ENCODE measurements at places on chromosomes 11 and 22.

DNA sequence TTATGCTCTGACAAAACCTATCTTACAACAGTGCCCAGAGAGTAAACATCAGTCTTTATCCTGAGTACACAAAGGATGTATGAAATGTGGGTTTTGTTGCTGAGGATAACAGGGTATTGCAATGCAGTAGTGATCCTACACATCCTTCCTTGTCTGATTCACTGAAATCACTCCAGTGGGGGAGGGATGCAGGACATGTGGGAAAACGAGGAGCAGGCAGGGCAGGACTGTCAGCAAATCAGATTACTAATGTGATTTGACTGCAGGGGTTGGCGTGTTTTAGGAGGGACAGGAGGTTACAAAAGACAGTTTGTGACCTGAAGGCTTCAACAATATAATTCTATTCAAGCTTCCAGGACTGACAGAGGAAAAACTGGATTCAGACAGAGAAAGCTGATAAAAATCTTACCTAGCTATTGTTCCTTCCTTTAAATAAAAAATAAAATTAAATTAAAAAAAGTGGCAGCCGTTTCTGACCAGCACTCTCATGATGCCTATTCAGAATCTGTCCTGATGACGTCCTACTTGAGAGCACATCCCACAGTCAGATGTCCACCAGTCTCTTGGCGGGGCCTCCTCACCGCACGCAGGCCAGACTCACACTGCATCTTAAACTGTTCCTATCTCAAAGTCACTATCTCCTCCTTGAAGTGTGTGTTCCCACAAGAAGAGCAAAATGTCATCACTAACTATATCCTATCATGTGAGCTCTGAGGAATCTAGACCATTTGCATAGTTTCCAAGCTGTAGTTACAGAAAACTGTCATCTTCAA lies 50.6 kb upstream of the MN1 start:
- no peak for DNase-seq

- no peak for DNase-seq
These were observed 15.7 kb downstream of the CAT start for GRCh38 chr11:34454308-34455032.

GRCh38 chr22:47808886-47809620 lies 1046.6 kb downstream of the TBC1D22A start:
- no peak for DNase-seq

DNA sequence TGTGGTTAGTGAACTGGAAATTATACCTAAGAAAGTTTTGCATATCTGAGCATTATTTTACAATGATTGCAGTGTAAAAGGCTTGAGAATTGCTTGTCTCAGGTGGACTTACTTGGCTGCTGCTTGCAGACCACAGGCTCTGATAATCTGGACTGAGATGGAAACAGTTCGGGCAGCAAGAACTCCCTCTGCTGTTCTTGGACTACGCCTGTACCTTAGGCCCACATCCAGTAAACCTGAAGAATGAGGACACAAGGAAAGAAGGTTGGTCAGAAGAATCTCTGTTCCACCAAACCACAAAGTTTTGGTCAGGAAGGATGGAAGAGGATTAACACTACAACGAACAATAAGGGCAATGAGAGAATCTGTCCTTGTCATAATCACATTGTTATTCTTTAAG lies 80.1 kb downstream of the C2CD3 start:
- DNase-seq, result no peak

DNA sequence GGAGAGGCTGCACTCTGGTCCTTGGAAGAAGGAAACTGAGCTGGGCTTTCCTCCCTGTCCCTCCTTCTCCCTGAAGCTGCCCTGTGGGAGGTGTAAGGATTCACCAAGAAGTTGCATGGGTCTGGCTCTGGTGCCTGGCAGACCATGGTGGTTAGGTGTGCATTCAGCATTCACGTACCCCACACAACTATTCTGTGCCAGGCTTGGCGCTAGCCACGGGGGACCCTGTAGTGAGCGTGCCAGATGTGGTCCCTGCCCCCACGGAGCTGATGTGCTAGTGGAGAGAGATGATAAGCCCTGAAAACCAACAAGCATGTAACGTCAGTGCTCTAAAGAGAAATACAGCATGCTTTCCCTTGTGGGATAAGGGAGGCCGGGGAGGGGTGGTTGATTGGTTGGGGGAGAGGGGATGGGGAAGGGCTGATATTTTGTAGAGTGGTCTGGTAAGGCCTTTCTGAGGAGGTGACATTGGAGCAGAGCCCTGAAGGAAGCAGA lies 48.9 kb downstream of the CD82 start:
- DNase-seq, result no peak

GRCh38 chr11:110000031-110000502 lies 93.1 kb upstream of the ZC3H12C start:
- peak; percentile 24 for DNase-seq

DNA sequence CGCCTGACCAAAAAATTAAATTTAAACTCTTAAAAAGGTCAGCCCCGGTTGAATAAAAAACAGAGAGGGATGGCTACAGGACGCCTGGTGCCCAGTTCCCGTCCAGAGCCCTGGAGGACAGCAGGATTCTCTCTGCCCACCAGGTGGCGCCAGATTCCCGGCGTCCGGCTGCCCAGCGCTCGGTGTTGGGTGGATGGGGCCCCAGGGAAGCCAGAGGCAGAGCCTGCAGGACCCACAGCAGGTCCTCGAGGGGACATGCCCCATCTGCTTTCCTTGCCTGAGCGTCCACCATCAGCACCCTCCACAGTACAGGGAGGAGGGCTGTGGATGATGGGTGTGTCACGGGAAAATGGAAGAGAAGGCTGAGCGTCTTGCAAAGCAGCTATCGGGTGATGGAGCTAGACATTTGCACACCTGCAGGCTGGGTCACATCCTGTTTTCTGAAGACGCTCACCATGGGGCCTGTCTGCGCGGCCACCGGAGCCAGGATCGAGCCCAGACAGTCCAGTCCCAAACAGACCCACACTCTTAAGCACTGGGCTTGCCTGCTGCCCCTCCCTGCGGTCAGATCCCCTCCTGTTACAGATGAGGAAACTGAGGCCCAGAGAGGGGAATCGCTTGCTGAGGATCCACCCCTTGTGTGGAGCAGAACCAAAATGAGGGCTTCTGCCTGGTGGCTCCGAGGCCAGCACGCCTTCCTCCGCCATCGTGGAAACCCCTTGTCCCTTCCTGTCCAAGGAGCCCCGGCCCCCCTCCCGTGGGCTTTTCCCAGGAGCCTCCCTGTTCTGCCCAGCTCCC lies 18.5 kb upstream of the CBX7 start:
- peak; percentile 76 for DNase-seq

DNA sequence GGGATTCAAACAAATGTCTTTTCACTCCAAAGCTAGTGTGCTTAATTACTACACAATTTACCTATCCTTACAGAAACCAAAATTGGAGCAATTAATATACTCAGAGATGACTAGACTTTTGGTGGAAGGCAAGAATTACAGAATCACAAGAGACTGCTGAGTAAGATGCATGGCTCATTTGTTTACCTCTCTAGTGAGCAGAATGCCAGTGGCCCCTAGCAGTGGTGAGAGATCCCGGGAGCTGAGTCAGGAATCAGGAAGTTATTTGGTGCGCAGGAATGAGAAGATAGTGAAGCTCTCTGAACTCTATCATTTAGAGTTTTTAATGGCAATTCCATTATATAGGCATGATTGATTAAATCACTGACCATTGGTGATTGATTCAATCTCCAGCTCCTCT lies 188.9 kb upstream of the SESN3 start:
- DNase-seq, result peak; percentile 16

GRCh38 chr11:96332126-96332771 lies 10.7 kb downstream of the MAML2 start:
- no peak for DNase-seq

GRCh38 chr11:3080104-3080503 lies 22.9 kb upstream of the CARS1 start:
- no peak for DNase-seq

DNA sequence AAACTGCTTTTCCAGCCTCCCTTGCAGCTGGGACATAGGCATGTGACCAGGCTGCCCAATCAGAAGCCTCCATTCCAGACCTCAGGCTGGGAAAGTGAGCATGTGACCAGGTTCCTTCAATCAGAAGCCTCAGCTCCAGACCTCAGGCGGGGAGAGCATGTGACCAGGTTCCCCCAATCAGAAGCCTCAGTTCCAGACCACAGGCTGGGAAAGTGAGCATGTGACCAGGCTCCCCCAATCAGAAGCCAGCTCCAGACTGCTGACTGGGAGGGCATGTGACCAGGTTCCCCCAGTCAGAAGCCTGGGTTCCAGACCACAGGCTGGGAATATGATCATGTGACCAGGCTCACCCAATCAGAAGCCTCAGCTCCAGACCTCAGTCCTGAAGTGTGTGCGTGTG lies 11.7 kb upstream of the IL2RB start:
- DNase-seq, result no peak

GRCh38 chr11:131712897-131713296 lies 342.5 kb downstream of the NTM start:
- peak; percentile 72 for DNase-seq

DNA sequence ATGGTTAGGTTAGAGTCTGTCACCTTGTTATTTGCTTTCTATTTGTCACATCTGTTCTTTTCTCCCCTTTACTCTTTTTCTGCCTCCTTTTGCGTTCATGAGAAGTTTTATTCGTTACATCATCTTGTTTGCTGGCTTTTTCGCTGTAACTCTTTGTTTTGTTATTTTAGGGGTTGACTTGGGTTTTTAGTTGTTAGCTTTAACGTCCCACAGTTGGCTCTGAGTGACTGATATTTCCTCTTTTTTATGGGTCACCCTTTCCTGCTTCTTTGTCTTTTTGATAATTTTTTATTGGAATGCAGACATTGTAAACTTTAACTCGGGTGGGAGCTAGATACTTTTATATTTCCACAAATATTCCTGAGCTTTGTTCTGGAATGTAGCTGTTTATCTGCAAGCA lies 13.3 kb upstream of the TNNT3 start:
- peak; percentile 90 for DNase-seq

DNA sequence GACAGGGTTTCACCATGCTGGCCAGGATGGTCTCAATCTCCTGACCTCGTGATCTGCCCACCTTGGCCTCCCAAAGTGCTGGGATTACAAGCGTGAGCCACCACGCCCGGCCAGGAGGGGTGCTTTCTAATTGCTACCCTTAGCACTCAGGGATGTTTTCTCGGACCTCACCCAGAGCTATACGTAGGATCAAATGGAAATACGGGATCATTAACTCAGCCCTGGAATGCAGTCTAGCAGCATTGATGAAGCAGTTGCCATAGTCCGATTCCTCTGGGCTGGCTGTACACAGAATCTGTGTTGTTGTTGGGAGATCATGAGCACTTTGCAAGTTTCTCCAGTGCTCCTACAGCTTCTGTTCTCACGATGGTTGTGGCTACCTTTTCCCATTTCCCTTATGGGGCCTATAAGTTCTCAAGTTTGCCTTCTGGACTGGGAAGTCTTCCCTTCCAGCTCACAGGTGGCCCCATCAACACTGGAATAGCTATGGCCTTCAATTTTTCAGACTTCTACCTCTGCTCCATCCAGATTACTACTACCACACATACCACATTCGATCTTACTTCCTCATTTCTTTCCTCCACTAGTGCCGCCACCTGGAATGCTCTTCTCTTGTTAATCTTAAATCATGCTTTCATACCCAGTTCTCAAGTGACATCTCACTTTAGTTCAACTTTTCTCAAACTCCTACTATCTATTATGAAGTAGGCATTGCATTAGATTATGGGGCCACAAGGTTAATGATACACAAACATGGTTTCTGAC lies 16.1 kb upstream of the PCF11 start:
- no peak for DNase-seq

DNA sequence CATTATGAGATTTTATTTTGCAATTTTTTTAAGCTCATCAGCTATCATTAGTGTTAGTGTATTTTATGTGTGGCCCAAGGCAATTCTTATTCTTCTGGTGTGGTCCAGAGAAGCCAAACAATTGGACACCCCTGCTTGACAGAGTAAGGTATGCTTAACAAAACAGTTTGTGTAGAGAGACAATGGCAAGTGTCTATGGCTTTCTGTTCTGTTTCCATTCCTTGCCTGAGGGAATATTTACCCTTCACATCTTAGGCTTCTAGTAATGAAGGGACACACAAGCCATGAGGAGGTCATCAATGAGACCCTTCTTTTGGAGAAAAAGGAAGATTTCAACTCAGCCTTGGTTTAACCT lies 1278.4 kb upstream of the TENM4 start:
- DNase-seq, result no peak

- DNase-seq, result peak; percentile 5
These were observed 21.2 kb upstream of the CCDC34 start for GRCh38 chr11:27384227-27384626.

DNA sequence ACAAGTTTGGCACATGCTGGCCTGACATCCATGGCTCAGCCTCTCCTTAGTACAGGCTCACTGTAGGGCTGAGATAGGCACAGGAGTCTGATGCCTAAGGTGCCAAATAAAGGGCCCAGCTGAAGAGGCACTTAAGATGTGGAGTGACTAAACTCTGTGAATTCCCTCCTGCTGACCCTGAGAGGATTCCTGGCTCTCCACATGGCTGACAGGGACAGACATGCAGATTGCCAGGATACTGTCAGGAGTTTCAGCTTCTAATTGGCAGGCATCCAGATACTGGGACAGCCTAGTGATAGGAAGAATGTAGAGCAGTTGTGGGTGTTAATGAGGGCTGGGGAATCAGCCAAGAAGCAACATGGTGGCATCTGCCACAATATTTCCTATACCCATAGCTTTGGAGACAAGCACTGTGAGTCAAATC lies 558.7 kb downstream of the INSC start:
- no peak for DNase-seq

DNA sequence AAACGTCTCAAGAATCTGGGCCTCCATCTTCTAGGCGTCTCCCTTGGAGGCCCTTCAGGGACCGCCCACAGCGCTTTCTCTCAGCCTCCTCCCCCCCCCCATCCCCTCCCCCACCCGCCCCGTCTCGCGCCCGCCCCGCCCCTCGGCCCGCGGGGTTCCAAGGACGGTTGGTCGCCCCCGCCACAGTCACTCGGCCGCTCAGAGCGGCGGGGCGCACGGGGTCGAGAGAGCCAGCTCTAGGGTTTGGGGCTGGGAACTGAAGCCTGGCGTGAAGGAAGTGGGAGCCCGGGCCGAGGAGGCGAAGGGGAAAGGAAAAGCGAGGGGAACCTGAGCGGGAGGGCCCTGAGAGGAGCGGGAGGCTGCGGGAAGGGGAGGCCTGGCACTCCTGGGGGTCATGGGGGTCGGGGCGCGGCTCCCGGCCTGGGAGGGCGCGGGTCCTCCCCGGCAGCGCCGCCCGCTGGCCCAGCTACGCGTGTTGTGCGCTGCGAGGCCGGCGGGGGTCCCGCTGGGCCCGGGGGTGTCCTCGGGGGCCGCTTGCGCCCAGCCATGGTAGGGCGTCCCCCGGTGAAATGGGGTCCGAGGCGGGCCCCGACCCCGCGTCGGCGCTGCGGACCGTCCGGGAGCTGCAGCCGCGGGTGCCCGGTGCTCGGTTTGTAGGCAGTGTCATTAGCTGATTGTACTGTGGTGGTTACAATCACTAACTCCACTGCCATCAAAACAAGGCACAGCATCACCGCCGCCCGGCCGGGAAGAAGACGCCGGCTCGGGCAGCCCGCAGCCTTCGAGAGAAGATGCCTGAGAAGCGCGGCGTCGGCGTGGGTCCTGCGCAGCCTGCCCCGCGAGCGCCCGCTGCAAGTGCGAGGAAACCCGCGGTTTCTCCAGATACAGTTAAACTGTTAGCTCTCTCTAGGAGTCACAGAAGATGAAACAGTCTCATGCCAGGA lies at the start of gene BTG4:
Gene BTG4 (minus strand): TSS at position 91 of the 944 bp plus-strand sequence. CDS start 13,610 bp downstream, outside the sequence.
- no peak for DNase-seq

Measured in endothelial cell of umbilical vein (primary cell).